ENCODE measurements at places on chromosomes 6 and 20. TPM values are rescaled to one million over a fixed set of nuclear protein-coding genes. Genes with fewer than 3 reads are reported as not detected.

The CCN5 gene
- total RNA-seq, result 0.20 TPM

The CLDN20 gene
- not detected for total RNA-seq

The BCL2L1 gene
- total RNA-seq, result 226 TPM

The ALDH8A1 gene
- total RNA-seq, result 1.4 TPM
